Epithelial cell of proximal tubule (primary cell): ENCODE measurements at places on chromosomes 2 and 18. TPM values are rescaled to one million over a fixed set of nuclear protein-coding genes. Genes with fewer than 3 reads are reported as not detected.

Gene MATN3
- 9.7 and 9.8 TPM in 2 replicates for total RNA-seq

- DNase-seq, result no peak
Observed at GRCh38 chr2:229610872-229611271, 103.5 kb downstream of the DNER start.

GRCh38 chr2:102538491-102538890, 65.5 kb downstream of the SLC9A4 start:
- DNase-seq, result no peak

DNA sequence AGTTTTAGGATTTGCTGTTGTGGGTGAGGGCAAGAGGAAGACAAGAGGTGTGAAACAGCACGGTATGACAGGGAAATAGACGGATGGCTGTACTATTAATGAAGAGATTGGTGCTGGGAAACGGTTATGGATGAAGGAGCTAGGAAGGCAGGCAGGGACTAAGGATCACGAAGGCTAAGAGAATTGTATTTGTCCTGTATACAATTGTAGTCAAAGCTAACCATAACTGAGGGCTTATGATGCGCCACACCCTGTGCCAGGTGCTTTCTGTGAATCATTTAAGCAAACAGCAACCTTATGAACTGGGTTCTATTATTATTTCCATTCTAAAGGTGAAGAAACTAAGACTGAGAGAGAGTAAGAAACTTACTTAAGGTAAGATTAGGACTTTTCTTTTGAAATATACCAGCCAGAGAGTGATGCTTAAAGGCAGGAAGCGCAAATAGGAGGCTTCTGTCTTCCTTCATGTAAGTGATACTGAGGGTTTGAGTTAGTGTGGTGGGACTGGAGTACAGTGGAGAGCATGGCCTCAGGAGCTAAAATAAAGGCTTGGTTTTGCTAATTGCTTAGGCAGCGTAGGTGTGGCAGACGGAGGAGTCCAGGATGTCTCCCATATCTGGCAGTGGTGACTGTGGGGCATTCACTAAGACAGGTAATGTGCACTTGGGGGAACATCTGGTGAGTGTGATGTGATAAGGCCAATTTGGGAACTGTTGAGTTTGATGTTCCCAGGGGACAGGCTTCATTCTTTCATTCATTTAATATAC, 85.8 kb downstream of the PLEKHM3 start:
- no peak for DNase-seq
